ENCODE measurements at places on chromosomes 1 and 21.

GRCh38 chr1:219580009-219580676, 32.8 kb downstream of the ZC3H11B start:
- DNase-seq, result no peak

DNA sequence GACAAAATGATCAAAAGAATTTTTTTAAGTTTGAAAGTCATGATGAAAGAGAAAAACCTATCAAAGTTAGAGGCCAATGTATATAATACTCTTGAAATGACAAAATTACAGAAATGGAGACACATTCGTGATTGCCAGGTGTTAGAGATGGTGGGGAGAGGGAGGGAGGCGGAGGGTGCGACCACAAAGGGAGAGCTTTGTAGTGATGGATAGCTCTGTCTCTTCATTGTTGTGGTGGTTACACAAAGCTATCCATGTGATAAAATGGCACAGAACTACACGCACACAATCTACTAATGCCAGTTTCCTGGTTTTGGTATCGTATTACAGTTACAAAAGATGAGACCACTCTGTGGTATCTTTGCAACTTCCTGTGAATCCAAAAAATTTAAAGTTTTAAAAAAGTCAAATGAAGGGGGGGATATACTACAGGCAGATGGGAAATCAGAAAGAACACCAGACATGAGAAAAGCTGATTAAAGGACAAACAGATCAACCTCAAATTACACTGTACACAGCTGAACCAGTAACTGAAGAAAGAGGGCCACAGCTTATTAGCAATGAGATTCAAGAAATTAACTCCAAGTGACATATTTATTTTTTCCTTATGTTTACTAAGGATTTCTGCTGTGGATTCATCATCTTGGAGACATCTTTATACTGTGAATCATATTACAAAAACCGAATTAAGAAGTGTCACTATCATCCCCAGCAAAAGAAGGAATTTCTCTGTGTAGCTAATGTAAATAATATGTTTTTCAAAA, 199.1 kb downstream of the SLC45A1 start:
- DNase-seq, result peak; percentile 60

DNA sequence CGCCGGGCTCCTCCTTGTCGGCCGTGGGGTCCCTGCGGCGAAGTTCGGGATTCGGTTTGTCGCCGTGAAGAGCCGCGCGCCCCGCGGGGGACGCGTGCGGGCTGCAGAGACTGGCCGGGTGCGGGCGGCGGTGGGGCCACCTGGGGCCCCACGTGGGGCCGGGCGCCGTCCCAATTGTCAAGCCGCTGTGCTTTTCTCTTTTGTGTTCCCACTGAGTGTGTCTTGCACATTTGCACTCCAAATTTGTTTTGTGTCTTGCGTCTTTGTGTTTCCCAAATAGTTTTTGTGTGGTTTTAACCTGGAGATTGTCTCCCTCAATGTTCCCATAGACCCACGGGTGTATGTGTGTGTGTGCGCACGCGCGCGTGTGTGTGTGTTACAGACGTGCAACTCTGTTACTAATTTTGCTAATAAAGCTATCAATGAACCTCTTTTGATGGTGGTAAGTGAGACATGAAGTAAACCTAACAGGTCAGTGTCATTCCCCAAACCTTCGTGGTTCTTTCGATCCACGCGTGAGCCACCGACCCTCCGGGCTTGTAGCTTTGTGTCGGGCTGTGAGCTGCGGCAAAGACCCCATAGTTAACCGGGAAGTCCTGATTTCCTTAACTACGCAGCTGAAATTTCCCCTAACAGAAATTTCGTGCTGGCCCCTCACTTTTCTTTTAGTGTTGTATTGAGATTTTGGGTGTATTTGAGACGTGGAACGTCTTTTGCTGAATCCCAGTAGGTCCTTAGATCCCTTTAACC, 708 bp downstream of the PRDM2 start:
- DNase-seq, result no peak

GRCh38 chr1:222696741-222697140, 15.6 kb downstream of the AIDA start:
- no peak for DNase-seq

GRCh38 chr1:205150651-205151428, 29.1 kb upstream of the RBBP5 start:
- DNase-seq, result no peak

DNA sequence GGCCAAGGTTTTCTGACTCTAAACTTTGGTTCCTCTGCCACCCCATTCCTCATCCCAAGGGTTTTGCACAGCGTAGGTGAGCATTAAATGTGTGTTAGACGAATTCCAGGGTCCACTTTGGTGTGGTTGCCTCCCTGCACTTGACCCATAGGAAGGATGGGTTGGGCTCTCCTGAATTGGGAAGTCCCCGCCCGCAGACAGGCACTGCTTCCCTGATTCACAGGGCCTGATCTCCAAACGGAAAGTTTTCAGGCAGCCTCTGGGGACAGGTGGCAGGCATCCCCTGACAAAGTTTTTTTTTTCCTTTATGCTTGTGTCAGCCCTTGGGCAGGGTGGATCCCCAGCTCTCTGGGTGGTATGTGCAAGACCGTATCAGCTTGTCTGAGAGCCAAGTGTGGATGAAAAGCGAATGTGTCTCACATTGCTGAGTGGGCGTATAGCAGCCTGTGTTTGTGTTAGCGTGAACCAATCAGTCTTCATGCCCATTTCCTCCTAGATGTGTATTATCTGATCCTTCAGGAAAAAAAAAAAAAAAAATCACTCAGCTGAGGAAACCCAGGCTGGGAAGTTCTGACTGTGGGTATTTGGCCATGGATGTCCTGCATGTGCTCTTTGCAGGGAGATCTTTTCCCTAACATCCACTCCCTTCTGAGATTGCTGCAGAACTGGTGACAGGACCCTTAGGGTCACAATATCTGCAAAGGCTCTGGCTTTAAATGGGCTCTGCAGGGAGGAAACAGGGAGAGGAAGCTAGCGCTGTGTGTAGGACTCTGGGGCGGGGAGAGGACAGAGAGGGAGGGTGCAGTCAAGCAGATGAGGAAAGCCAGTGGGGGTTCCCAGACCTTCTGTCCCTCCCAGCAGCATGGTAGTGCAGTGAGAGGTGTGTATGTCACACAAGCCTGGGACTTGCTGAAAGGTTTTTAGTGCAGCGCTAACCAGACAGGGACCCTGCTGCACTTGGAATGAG, 42.2 kb upstream of the TRABD2B start:
- DNase-seq, result no peak

DNA sequence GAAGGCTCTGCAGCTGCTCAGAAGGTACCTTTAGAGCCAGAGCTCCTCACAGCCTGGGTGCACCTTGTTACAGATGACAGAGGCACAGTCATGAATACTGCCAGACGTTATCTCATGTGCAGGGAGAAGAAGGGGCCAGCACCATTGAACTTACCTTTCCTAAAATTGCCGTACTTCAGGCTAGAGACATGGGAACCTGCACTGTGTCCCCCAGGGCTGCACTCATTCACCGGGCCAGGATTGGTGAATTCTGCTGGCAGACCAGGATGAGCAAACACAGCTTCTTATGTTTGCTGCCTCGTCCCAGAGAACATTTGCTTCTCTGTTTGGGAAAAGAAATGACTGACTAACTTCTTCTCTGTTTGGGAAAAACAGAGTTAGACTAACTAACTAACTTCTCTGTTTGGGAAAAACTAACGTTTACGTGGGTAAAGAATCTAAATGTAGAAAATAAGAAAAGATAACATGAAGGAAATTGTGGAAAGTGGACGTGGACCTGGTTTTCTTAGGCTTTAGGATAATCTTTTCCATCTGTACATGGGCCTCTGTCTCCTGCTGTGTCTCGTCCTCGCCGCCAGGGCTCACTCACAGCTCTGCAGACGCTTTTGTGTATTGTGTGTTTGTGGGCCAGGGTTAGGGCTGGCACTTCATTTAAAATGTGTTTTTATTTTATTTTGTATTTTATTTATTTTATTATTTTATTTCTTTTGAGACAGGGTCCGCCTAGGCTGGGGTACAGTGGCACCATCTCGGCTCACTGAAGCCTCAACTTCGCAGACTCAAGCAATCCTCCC, 9.9 kb downstream of the OBSCN start:
- DNase-seq, result no peak

- no peak for DNase-seq
Measured at GRCh38 chr1:107339775-107340174, 198.9 kb downstream of the NTNG1 start.

DNA sequence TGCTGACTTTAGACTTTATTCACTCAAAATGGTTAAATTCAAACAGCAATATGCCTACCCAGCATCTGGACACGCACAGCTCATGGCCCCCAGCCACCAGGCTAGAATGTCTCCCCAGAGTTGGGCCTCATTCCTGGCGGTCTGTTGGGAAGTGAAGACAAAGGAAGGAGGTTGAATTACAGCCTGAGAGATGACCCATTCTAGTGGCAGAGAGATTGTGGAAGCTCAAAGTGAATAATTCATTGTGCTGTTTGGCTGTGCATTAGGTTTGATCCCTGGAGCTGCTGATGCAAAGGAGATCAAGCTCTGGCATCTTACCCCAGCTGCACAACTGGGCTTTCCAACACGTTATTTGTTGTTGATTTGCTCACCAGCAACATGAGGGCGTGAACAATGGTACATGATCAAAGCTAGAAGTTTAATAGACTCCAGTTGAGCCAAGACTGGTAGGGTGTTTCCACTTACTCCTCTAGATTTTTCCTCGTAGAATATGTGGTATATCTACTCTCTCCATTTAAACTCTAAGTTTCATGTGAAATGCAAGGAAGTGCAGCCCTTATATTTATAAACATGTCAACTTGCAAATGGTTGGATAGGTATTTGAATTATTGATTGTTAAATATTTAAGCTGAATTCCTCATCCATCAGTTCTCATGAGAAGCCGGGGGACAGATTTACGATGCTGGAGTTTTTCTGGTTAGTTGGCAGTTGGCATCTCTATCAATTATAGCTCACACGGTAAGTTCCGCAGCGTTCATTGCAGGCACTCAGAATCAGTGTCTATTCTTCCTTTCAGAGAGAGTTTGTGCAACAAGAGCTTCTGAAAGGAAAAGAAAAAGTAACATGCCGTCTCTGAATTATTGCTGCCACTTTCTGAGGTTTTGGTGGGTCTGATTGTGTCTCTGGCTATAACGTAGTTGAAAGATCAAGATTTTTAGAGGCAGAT, 222.7 kb downstream of the TM2D1 start:
- DNase-seq, result no peak

DNA sequence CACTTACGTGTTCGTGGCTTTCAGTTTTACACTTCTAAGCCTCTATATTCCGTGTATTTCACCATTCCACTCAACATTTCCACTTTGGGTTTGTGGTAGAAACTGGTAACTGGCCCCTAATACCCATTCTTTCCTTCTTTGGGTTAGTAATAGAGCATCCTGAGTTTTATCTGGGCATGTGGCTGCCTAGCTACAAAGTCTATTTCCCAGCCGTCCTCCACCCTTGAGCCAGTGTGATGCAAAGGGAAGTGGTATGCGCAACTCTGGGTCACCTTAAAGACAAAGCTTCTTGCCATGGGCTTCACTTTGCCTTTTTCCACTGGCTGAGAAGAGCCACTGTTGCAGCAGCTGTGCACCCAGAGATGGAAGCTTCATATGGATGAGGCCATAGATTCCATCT, 73.9 kb downstream of the LAMC2 start:
- DNase-seq, result no peak

- peak; percentile 13 for DNase-seq
Measured at GRCh38 chr1:186435336-186435735, 25.6 kb downstream of the PDC start.

- no peak for DNase-seq
Measured at GRCh38 chr1:210910020-210910575, 223.8 kb downstream of the KCNH1 start.

- no peak for DNase-seq
Measured at GRCh38 chr1:65792669-65793358, at the start of gene PDE4B. PDE4B (plus strand) TSS chr1:65792895.

DNA sequence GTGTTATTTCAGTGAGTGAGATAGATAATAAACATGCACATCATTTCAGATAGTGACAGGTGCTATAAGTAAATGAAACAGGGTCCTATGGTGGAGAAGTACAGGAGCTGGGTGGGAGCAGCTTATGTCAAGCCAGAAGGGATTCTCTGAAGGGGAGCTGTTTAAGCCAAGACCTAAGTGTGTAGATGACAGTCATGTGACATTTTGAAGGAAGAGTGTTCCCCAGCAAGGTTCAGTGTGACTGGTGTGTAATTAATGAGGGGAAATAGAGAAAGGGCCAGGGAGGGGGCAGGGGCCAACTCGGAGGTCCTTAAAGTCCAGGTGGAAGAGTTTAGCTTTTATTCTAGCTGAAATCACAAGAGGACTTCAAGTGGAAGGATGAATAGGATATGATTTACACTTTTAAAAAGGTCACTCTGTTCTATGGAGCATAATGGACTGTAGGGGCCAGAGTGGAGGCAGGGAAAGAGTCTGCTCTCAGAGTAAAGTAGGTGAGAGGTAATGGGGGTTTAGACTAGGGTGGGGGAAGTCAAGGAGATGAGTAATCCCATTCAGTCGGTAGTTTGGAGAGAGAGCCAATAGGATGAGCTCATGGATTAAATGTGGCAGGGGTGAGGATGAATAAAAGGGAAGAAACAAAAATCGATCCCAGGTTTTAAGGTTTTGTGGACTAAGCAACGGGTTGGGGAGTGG, 243.1 kb downstream of the CACNA1E start:
- peak; percentile 41 for DNase-seq

DNA sequence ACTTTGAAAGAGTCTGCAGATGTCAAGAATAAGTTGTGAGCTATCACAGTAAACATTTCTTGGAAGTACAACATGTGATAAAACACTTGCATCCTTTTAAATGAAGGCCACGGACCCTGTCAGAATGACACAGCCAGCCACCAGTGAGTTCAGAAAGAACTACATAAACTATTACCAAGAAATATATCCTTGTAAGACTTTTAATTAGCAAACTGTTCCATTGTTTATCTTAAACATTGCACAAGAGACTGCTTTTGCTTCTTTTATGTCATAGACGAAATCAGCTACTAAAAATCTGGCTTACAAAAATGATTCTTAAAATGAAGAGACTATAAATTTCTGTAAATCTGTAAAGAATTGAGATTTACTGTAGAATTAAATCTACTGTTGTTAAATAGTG, 17.9 kb downstream of the LRRC7 start:
- no peak for DNase-seq

GRCh38 chr1:206829875-206830274, 35.5 kb upstream of the IL20 start:
- no peak for DNase-seq

DNA sequence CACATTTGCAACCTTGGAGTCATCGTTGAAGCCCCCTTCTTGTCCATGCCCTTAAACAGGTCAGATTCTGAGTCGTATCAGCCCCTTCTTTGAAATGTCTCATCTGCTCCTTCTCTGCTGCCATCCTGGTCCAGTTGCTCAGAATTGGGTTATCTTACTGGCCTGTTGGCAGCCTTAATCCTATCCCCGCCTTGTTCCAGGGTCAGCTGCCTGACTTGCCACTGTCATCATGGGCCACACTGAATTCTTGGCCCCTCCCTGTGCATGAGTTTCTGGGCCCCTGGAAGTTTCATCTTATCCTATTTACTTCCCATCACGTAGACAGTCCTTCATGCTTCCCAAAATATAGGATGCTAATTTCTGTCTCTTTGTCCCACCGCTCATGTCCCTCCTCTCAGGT, 23.7 kb downstream of the IRF2BP2 start:
- DNase-seq, result no peak

DNA sequence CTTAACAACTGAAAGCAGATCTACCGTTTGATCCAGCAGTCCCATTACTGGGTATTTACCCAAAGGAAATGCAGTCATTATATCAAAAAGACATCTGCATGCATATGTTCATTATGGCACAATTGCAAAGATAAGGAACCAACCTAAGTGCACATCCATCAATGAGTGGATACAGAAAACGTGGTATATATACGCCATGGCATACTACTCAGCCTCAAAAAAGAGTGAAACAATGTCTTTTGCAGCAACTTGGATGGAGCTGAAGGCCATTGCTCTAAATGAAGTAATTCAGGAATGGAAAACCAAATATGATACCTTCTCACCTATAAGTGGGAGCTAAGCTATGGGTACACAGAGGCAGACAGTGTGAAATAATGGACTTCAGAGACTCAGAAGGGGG, 169.3 kb downstream of the ZBTB18 start:
- DNase-seq, result no peak
